ENCODE measurements at places on chromosomes 6 and 20. TPM values are rescaled to one million over a fixed set of nuclear protein-coding genes. Genes with fewer than 3 reads are reported as not detected.

- no peak for DNase-seq
Measured at GRCh38 chr6:14665827-14666724, 548.5 kb downstream of the CD83 start.

DNA sequence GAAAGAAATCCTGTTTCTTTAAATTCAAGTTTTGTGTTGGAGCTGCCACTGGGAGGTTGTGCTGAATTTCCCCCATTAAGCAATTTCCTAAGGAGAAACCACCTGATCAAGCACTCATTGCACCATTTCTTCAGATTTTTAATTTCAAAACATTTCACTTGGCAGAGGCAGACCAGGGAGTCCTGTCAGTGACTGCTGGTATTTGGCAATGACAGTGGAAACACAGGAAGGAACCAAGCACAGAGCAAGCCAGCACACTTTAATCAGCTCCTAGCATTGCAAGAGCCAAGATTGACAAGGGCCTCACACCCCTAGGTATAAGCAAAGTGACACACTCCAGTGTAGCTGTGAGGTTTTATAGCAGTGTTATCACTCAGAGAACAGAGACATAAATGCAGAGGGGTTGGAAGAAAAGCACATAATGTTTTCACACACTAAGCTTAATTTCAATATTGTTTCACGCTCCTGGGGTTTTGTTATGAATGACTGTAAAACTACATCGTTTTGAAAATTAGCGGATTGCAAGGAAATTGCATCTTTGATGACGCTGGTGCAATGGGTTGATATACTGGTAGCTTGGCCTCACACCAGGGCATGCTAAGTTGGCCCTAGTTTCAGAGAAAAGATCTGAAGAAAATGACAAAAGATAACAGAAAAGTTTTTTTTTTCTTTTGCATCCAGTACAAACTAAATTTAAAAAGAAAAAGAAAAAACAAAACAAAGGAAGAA lies 768.4 kb downstream of the TFAP2A start:
- no peak for DNase-seq

DNA sequence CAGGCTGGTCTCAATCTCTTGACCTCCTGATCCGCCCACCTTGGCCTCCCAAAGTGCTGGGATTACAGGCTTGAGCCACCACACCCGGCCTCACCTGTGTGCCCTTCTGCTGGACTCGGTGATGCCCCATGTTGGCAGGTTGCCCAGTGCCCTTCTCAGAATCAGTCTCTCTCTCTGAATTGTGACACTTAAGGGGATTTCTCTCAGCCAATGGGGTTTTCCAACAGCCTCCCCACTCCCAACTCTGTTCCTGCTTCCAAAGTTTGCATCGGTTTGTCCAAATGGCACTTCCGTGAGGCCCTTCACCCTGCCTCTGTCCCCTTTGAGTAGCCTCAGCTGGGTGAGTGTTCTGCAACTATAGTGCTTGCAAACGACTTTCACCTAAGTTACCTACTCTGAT lies 3.1 kb upstream of the MRPS10 start:
- no peak for DNase-seq

- peak; percentile 97 for DNase-seq
Measured at GRCh38 chr20:44728801-44729443, 13.8 kb downstream of the CCN5 start.

DNA sequence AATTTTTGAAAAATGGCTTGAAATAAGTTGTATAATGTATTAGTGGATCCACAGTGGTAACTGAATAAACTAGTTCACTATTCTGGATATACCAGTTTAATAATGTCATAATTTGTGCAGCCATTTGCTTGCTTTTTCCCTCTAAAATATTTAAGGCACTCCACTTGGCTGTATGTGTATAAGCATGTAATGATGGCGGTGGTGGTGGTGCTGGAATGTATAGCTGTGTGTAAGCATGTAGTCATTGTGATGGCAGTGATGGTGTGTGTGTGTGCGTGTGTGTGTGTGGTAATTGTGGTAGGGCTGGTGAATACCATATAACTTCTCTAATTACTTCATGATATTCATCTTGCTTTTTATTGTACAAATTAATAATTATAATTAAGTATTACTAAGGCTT lies 89.2 kb upstream of the HIVEP1 start:
- no peak for DNase-seq

APOBEC2 gene
- not detected for polyA plus RNA-seq

DNA sequence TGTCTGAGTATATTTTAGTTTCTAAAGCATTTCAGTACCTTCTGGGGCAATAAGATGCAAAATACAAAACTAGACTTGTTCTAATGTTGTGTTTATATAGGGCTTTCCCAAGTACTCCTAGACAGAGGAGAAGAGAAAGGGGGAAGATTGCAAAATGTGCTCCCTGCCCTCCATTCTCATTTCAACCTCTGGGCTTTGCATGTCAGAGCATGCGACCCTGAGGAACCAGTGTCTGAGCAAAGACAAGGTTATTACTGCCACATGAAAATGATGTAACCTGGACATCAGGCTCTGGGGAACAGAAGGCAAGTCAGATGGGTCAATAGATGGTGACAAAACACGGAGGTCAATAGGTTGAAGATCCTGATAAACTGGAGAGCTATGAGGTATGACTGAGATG lies 253.5 kb upstream of the TCF21 start:
- no peak for DNase-seq

DNA sequence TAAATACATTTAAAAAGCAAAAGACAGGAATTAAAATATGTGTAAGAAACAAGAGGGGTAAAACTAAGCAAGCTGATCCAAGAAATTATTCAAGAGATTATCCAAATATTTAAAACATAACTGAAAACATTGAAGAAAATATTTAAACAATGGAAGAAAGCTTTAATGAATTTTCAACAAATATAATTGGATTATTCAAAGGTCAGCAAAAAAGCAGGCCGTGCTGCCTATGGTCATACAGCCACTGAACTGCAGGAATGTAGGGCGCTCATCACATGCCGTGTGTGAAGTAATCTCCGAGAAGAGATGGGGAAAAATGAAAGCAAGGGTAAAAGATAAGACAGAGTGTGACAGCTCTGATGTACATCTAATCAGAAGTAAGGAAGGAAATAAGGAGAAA lies 1195.4 kb upstream of the EYS start:
- DNase-seq: no peak

ISM1 gene
- 0.39 TPM for polyA plus RNA-seq

- DNase-seq: peak; percentile 9
Measured at GRCh38 chr6:84976526-84977362, 212.3 kb upstream of the TBX18 start.

COL19A1 gene
- polyA plus RNA-seq: not detected

GRCh38 chr6:107540465-107540857 lies 50.5 kb downstream of the SOBP start:
- no peak for DNase-seq

FRMD1 gene
- not detected for polyA plus RNA-seq

GRCh38 chr20:19621072-19621471 lies 137.0 kb upstream of the RIN2 start:
- DNase-seq: no peak

CNKSR3 gene
- polyA plus RNA-seq: 3.5 TPM

- DNase-seq: no peak
Measured at GRCh38 chr20:25191051-25191450, 4.5 kb upstream of the ENTPD6 start.

MYLK4 gene
- polyA plus RNA-seq: 0.14 TPM

CCM2L gene
- 0.13 TPM for polyA plus RNA-seq

ZNF337 gene
- 17.6 TPM for polyA plus RNA-seq

C6orf15 gene
- polyA plus RNA-seq: not detected

- no peak for DNase-seq
Measured at GRCh38 chr6:7074870-7075269, 32.9 kb upstream of the RREB1 start.

FAM50B gene
- 6.4 TPM for polyA plus RNA-seq

DNA sequence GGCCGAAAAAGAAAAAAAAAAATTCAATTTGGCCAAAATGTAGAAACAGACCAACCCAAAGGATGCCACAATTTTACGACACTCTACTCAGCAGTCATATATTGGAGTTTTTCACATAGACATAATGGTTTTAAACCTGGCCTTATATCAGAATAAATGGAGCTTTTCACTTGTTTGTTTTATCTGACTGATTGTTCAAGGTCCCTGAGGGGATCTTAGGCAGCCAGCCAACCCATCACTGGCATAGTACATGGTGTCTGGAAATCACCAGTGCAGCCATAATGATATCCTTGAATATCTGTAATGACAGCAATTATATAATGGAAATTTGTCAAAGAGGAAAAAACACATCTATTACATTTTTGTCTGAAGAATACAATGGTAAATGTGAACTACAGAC lies 96.9 kb downstream of the PRSS35 start:
- DNase-seq: no peak

- peak; percentile 35 for DNase-seq
Measured at GRCh38 chr20:35618263-35619131, 2.9 kb downstream of the SPAG4 start.

PRICKLE4 gene
- polyA plus RNA-seq: 1.6 TPM

- peak; percentile 3 for DNase-seq
Measured at GRCh38 chr6:112683926-112684325, 336.8 kb downstream of the RFPL4B start.

TOMM34 gene
- 32.1 TPM for polyA plus RNA-seq

DNA sequence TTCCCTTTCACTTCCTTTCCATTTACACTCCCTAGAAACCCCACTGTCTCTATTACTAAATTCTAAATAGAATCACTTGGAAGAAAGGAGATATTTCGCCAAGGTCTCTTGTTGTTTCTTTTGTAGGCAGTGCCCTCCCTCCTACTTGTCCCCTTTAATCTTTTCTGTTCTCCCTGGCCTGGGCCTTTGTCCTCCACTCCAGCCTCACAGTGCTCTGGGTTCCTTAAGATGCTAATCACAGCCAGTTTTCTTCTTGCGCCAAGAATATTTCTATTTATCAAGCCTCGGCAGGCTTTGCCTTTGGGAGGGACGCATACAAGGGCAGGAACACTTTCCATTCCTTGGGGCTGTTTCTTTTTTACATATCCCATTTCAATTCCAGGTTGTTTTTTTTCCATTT lies 520.6 kb upstream of the CHD6 start:
- DNase-seq: no peak

GJA10 gene
- not detected for polyA plus RNA-seq

SGK2 gene
- polyA plus RNA-seq: 11.8 TPM

DNA sequence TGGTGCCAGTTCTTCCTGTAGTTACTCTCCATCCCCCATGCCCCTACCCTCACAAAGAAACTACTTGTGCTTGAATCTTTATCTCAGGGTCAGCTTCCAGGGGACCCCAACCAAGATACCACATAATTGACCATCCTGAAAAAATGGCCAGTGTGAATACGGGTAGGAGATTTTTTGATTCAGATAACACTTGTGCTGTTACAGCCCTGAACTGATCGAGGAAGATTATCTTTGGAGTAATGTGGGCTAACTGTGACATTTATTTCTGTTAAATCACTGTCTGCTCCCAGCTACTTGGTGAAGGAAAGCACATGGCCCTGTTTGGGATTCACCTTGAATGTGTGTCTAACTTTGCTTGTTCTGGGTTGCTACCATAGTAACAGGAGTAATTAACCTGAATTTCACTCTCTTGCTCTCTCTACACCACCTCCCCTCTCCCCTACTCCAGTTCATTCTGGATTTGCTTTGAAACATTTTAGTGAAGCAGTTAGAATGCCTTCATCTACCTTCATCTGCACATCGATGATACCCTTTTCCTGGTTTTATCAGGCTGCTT lies 219.6 kb upstream of the CHD6 start:
- DNase-seq: no peak

DNA sequence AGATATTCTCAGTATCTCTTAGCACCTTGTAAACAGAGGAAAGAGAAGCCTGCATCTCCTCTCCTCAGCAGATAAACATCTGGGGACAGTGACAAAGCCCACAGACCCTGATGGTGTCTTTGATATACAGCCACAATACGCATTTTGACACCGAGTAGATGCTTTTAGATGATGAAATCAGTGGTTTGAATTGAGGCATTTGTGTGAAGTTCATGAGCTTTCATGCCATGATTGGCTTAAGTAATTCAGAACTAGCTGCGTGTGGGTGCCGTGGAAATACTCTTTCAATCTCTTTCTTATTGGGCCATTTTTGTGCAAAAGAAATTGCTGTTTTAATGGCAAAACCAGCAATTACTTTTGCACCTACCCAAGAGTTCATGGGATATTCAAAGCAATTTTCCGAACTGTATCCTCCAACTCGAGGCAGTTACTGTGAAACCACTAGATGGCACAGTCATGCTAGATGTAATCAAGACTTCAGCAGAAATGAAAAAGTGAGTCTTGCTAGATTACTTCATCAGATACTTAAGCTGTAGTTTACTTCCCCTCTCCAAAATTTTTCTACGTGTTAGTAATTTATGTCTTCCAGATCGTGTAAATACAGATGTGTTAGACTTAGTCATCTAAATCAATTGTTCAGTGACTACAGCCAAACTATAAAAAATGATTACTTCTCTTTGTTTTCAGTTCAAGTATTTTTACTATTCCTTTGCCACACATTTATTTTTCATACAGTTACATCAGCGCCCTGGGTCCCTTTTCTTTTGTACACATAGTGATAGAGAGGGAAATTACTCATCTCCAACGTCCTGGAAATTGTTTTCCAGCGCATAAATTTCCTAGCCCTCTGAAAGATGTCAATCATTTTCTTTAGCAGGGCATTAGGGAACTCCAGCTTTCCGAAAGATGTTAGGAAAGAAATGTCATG lies 49.4 kb downstream of the IYD start:
- DNase-seq: peak; percentile 68

SYNDIG1 gene
- 1.9 TPM for polyA plus RNA-seq

DEFB132 gene
- not detected for polyA plus RNA-seq
